8988T (cell line): ENCODE measurements at places on chromosomes 7 and 10.
A peak's percentile ranks its signal among the peaks of the same experiment; 100 is the strongest.

- DNase-seq: no peak
Observed at GRCh38 chr10:109969760-109970346, 37.9 kb upstream of the ADD3 start.

GRCh38 chr10:88705958-88706357, at the start of gene LIPK:
Gene LIPK (plus strand): TSS chr10:88706249. CDS start chr10:88724544, 18,295 bp downstream.
- DNase-seq: no peak

GRCh38 chr7:51352174-51353100, 35.8 kb upstream of the COBL start:
- DNase-seq: no peak

GRCh38 chr7:158492367-158492764, 95.3 kb downstream of the PTPRN2 start:
- DNase-seq: no peak

DNA sequence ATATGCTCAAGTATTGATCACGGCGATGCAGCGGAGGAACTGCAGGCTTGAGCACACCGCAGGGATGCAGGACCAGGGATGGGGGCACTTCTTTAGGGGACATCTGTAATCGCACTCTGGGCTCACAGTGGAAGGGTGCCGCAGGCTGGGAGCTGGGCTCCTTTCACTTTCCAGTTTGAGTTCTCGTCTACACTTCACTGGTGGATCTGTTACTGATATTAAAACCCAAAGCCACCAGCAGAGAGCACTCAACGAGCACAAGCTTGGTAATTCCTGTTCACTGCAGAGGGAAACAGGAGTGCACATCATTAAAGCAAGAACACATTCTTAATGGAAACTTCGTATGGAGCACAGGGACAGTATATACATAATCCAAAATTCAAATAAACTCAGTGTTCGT, 91.3 kb downstream of the PARD3 start:
- no peak for DNase-seq

GRCh38 chr7:7908622-7909145, 59.9 kb upstream of the GLCCI1 start:
- no peak for DNase-seq

- no peak for DNase-seq
Observed at GRCh38 chr10:60901561-60902235, 42.3 kb downstream of the RHOBTB1 start.

DNA sequence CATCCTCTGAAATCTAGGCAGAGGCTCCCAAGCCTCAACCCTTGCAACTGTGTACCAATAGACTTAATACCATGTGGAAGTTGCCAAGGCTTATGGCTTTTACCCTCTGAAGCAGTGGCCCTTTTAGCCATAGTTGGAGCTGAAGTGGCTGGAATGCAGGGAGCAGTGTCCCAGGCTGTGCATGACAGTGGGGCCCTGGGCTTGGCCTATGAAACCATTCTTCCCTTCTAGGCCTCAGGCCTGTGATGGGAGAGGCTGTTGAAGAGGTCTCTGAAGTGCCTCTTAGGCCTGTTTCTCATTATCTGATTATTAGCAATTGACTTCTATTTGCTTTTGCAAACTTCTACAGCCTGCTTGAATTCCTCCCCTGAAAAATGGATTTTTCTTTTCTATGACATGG, 612.7 kb upstream of the ZWINT start:
- DNase-seq: no peak

DNA sequence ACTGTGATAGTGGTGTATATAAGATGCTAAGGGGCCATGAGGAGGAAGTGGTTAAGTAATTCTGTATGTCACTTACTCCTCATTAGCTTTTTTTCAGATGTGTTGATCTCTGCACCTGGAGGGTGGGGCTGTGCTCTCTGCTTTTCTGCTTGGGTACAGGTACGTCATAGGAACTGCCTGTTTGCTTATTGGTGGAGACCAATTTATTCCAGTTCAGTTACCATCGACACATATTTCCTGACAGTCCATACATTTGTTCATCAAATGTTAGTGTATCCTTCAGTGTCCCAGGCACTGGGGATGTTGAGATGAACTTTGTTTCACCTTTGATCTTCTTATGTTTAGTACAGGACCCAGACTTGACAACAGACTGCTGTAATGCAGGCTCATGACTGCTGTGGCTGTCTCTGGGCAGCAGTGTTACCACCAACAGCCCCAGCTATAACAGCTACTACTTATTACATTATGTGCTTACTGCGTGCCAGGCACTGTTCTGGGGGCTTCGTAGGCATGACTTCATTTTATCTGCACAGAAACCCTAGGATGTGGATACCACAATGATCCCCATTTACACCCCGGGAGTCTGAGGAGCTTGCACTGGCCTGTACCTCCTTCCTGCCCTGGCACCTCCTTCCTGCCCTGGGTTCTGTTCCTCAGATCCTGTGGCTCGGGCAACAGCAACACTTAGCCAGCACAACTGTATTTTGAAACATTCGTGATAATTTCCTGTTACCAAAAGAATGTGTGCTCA, 87.4 kb downstream of the BUB3 start:
- DNase-seq: no peak

DNA sequence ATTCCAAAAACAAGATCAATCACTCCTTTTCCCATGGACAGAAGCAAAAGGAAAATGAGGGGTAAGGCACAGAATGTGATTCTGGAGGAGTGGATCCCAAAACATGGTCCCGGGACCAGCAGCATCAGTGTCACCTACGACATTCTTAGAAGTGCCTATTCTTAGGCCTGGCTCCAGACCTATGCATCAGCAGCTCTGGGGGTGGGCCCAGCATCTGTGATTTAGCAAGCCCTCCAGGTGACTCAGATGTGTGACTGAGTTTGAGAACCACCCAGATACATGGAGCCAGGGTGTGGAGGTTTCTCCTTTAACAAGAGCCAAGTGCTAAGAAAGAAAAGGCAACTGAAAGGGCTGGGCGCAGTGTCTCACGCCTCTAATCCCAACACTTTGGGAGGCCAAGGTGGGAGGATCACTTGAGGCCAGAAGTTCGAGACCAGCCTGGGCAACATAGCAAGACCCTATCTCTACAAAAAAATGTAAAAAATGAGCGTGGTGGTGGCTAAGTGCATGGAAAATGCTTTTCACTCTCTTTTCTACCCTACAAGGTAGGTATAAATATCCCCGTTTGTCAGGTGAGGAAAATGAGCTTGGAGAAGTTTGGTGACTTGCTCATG, 17.1 kb upstream of the ARPC1A start:
- no peak for DNase-seq

- DNase-seq: no peak
Observed at GRCh38 chr7:95251966-95252365, 72.4 kb downstream of the PON1 start.

DNA sequence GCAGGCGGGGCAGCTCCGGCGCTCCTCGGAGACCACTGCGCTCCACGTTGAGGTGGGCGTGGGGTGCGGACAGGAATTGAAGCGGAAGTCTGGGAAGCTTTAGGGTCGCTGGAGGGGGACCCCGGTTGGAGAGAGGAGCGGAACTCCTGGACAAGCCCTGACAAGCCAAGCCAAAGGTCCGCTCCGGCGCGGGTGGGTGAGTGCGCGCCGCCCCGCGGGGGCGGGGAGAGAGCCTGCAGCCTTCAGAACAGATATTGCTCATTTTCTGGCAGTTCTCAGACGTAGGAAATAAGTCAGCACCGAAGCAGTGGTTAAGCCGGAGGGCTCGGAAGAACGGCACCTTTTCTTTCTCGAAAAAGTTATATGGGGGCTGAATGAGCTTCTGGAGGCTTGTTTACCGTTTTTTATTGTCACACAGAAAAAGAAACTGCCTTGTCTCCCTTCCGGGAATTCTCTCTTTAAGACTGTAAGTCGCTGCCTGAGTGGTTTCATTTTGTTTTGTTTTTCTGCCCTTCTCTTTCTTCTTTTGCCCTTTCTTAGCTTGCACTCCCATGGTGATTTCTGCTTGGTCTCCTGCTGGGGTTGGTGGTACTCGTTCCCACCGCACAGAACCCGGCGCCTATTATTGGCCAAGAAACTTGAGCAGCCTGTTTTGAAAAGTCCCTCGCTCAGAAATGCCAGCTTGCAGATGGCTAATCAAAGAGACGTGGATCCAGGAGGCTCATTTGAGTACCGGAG, 732 bp downstream of the FAS start:
- peak; percentile 42 for DNase-seq

DNA sequence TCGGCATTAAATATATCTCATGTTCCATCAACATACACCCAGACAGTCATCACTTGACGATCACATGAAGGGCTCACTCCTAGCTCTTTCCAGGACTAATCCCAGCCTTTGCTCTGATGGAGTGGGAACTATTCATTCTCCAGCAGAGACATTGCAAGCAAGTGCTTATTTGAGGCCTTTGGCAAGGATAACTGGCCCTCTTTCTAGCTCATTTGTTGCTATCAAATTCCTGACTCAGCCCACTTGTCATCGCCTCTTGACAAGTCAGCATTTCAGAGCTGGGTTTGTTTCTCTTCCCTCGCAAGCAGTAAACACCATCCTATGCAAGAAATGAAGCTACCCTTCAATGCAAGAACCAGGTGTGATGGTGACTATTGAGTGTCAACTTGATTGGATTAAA, 1165.7 kb upstream of the AUTS2 start:
- DNase-seq: no peak

DNA sequence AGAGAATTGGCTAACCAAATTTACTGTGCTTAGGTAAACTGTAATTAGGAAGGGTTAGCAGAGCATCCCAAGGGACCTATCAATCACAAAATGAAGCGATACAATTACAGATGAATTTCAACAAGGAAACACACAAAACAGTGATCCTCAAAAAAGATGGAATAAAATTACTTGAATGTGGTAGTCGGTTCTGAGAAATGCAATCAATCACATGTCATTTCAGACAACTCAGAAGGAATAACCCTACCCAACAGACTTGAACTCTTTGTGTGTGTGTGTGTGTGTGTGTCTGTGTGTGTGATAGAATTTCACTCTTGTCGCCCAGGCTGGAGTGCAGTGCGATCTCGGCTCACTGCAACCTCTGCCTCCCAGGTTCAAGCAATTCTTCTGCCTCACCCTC, 43.5 kb downstream of the ST8SIA6 start:
- no peak for DNase-seq

GRCh38 chr7:150902078-150903033, 50.0 kb downstream of the AOC1 start:
- DNase-seq: no peak

DNA sequence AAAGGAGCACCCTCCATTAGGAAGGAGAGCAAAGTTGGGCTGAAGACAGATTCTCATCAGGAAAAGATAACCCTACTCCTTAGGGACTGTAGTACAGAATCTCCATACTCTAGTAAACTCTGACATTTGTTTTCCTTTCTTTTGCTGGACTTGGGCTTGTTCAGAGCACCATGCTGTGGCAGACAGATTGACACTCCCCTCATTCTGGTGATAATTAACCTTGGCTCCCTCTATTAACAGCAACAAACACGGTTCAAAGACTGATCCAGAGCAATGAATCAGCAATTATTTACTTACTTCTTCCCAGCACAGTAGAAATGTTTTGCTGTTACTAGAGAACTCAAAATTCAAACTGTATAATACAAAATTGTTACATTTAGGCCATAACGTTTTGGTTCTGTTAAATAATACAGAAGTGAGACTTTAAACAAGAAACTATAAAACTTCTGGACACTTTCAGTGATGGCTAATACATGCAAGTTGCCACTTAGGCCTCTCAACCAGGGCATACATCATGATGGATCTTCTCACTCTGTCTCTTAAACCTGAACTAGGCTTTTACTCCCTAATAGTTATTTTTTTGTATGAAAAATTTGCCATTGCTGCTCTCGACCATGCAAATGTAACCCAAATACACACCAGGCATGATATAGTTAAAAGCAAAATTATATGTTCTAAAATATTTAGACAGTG, 639.0 kb downstream of the IPMK start:
- DNase-seq: no peak

DNA sequence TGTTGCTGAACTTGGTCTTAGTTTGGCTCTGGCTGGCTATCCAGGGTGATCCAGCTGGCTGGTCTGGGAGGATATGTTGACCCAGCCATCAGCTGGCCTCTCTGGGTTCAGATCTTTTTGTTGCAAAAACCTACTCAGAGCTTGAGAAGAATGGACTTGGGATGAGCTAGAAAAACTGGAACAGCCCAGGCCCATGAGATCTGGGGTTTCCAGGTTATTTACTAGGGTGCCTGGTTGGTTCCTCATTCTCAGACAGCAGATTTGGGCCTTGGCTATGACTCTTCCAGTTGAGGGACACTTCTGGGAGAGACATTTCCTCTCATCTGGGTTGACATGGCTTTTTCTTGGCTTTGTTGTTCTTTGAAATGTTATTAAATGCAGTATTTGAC, 116.6 kb downstream of the ADCY1 start:
- DNase-seq: no peak

DNA sequence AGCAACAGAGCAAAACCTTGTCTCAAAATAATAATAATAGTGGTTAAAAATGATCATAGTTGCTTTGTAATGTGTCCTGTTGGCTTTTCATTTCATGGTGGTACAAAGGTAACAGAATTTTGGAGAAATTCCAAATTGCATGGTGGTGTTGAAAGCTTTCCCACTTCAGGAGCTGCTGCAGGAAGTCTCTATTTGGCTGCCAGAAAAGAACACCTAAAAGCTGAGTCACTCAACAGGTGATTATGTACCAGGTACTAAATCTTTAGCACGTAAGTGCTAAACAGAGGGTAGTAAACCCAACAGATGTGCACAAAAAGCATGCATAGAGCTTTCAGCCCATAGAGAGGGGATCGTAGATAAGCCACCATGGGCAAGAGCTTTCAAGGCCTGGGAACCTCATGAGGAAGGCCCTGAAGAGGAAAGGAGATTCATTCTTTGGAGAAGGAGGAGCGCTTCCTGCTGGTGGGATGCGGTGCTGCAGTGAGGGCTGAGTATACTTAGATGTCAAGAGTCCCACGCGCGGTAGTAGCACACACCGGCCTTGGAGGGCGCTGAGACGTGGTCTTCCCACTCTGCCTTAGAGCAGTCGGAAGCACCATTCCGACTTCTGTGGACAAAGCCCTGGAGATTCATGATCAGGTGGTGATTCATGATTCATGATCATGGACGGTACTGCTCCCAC, 118.7 kb downstream of the RALA start:
- DNase-seq: peak; percentile 40

- no peak for DNase-seq
Observed at GRCh38 chr7:71560354-71560995, 428.5 kb downstream of the GALNT17 start.

GRCh38 chr7:122300956-122301833, 3.4 kb downstream of the FEZF1 start:
- no peak for DNase-seq

- DNase-seq: no peak
Observed at GRCh38 chr7:37212556-37212955, 236.1 kb downstream of the ELMO1 start.

DNA sequence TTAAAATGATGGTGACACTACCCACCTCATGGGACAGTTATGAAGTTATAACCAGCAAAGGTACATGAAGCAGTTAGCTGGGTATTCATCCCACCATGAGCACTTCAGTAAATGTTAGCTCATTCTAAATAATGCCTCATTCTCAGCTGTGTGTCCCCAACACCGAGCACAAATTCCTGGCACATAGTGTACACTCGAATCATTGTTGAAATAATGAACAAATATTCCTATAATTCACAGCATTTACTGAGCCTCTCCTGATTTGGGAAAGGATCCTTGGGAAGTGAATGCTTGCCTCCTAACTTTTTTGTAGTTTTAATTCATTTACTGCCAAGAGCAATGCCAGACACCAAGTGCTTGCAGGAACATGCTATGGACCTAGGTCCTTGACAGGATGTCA, 235.2 kb downstream of the DGKI start:
- DNase-seq: no peak

- DNase-seq: no peak
Observed at GRCh38 chr7:45217358-45217757, 59.8 kb downstream of the RAMP3 start.
